ENCODE measurements at places on chromosomes 3 and 15.

DNA sequence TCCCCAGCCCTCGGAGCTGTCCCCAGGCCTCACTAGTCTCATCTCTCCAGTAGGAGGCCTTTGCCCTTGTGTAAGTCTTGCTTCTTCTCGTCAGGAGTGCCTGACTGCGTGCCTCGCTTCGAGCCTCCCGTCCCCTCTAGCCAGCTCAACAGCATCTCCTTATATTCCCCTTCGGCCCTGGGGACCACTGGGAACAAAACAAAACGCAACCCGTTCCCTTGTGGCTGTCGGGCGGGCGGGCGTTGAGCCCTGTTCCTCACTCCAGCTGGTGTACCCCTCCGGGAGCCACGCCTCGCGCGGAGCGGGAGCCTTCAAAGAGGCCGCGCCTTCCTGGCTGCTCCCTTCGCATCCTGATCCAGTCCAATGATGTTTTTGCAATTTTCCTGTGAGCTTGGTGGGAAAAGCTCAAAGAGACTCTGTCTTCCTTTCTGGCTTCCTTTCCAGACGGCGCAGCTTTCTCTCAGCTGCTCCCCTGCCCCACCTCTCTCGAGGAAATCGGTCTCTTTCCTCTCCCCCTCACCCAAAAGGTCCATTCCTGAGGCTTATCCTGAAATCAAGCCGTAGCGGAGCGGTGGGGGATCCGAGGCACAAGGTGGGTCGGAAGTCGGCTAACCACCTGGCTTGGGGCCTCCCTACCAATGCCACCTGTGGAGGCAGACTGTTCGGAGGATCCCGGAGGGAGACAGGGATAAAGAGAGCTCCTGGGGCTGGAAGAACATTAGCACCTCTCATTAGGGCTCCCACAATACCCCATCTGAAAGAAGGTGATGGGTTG, 33.4 kb upstream of the SRP14 start:
- no peak for DNase-seq

DNA sequence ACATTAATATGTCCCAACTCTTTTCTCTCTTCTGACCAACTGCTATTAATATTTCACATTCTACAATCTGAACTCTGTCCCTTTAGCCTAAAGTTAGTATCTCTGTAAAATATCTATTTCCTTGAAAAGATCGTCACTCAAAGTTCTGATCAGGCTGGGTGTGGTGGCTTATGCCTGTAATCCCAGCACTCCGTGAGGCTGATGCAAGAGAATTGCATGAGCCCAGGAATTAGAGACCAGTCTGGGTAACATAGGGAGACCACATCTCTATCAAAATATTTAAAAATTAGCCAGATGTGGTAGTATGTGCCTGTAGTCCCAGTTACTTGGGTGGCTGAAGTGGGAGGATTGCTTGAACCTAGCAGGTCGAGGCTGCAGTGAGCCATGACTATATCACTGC, 695.6 kb downstream of the MCTP2 start:
- no peak for DNase-seq

- DNase-seq, result no peak
These were observed 12.6 kb upstream of the LCTL start for GRCh38 chr15:66578286-66578875.

- DNase-seq, result no peak
These were observed 28.1 kb downstream of the ATRIP start for GRCh38 chr3:48474619-48475018.

DNA sequence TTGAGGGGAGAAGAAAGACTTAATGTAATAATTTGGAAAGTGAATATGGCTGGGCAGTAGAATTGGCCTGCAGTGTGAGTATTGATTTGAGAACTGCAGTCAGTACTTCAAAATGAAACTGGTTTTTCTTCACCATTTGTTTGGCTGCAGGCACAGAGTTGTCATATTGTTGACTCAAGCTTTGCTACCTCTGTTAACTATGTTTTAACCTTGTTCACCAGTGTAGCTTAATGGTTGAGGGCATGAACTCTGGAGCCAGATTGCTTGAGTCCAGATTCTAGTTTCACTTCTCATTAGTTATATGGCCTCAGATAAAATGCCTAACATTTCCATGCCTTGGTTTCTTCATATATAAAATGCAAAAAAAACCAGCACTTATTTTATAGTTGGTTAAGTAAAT, 64.1 kb downstream of the CFAP44 start:
- DNase-seq, result no peak

- peak; percentile 39 for DNase-seq
These were observed 221.6 kb upstream of the NR2E3 start for GRCh38 chr15:71588746-71589145.

- peak; percentile 13 for DNase-seq
These were observed 421 bp downstream of the KLHL18 start for GRCh38 chr3:47283193-47283537.

- no peak for DNase-seq
These were observed 72.0 kb upstream of the UMPS start for GRCh38 chr3:124658270-124658669.

- DNase-seq, result peak; percentile 68
These were observed 1.1 kb upstream of the PLCH1 start for GRCh38 chr3:155745795-155746550.

GRCh38 chr15:50057905-50058639, 61.0 kb downstream of the ATP8B4 start:
- DNase-seq, result no peak

GRCh38 chr15:25877681-25878080, 14.6 kb upstream of the ATP10A start:
- peak; percentile 30 for DNase-seq

DNA sequence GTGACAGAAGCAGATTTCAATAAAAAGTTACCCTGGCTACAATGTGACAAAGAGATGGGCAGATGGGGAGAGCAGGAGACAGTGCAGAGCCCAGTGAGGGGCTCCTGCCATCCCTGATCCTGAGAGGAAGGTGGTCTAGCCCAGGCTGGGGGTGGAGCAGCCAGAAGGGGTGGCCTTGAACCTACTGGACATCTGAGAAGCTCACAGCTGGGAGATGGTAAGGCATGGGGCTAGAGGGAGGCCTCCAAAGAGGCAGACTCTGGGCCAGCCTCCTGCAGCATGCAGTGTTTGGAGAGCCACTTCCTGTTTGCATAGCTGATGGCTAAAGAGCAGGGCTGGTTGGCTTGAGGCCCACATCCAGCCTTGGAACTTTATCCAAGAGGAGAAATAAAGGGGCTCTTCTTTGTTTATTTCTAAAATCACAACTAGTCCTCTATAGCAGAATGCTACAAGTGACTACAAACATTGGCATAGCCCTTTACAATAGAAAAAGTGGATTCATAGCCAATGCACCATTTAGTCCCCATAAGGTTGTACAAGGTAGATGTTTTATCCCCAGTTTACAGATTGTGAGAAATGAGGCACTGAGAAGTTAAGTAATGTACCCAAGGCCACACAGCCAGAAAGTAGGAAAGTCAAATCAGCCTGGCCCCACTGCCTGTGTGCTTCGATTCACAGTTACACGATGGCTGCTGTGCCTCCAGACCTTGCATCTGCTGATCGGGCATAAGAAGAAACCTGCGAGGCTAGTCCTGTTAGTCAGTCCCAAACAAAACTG, 4.6 kb downstream of the EFCC1 start:
- no peak for DNase-seq

DNA sequence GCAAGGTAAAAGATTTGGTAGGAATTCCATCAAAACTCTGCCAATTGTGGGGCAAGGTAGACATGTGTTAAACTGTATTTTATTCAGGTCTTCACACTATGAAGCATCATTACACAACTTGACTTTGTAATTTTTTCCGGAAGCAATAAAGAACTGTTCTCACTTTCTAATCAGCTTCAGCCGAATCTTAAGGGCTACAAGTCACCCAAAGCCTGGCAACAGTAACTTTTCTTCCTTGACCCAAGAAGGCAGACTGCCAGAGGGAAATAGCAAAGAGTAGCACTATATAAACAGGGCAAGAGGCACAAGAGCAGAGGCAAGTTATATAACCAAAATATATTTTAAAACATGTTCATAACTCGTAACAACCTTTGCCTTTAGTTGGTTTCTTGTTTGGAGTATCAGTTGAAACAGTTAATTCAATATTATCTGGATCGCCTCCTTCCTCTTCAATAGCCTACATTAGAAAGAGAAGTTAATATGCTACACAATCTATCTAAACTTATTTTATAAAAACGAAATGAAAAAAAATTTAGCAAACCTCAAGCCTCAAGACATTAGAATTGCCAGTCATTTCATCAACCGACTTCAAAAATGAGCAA, 1.4 kb downstream of the SLTM start:
- peak; percentile 22 for DNase-seq

- DNase-seq, result peak; percentile 14
These were observed 187.4 kb downstream of the GOLGA6L6 start for GRCh38 chr15:20353966-20354883.

DNA sequence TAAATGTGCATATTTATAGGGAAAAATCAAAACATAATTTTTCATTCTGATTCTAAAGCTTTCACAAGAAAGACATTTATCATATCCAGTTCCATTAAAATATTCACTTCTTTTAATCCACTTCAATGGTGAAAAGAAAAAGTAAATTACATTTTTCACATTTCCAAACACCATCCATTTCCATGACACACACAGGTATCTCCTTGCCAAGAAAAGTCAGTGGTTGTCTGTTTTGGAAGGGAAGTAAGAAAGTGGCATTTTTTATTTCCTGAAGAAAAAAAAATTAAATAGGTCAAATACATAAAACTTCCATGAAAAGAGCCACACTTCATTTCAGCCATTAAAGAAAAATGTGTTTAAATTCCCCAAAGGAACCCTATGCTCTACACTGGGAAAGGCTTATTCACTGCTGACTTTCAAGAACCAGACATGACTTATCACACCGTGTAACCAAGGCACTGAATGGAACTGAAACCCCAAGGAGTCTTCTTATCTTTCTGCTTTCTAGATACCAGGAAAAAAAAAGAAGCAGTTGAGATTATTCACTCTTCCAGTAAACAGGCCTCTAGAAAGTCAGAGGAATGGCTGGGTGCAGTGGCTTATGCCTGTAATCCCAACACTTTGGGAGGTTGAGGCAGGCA, 44.5 kb downstream of the OSBPL10 start:
- DNase-seq, result no peak

- no peak for DNase-seq
These were observed 33.5 kb upstream of the KPNA4 start for GRCh38 chr3:160598865-160599264.

DNA sequence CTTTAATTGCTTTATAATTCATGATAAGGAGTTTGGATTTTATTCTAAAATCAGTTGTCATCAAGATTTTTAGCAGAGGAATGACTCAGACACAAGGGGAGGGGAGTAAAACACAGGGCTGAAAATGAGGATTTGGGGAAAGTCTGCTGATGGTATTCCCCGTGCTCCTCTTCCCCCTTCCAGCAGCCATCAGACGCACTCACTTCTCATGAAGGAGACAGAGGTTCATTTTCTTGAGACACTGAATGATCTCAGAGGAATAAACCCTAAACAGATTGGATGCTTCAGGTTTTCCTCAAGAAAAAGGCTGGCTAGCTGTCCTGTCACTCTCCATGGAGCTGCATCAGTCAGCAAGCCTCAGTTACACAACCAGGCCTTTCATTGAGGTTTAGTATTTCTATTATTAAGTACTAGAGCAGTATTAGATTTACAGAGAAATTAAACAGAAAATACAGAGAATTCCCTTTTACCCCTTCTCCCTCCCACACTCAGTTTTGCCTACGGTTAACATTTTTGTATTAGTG, 166.4 kb downstream of the C3orf70 start:
- DNase-seq, result no peak

- no peak for DNase-seq
These were observed 33.3 kb downstream of the CA12 start for GRCh38 chr15:63348392-63348791.

GRCh38 chr3:192931825-192932224, 14.2 kb upstream of the MB21D2 start:
- DNase-seq, result no peak

DNA sequence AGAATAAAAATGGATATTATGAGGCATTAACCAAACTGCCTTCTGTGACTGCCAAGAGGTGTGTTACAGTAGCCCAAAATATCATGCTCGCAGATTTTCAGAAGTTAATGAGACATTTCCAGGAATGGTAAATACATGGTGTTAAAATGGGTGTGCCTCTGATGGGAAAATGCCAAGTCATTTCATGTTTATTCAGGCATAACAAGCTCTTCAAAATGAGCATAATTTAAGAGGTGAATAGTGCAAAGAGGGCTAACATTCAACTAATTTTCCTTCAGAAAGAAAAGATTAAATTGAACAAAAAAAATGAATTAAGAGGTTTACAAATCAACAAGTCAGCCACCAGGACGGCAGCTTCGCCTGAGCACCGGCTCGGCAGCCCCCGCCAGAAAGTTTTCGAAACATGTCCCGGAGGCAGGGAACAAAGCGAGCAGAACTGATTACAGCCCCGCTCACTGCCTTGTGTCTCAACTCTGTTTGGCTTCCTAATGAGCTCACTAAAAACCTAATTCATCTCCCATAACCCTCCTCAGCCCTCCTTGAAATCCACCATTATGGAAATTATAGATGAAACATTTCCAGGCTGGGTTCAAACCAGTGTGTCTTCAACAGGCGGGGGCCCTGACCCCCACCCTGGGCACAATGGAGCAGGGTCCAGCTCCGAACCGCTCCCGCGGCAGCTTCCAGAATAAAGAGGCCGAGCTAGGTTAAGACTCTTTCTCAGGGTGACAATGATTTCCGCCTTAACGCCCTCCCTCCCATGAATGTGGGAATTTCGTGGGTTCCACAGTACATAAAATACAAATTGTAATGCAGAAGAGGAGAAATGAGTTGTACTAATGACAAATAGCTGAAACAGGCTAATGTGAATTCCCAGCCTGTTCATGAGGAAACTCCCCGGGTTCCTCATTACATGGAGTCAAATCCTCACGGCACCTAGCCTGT, 43.9 kb downstream of the MEIS2 start:
- no peak for DNase-seq

GRCh38 chr3:188217726-188218125, 63.8 kb downstream of the LPP start:
- DNase-seq, result no peak

DNA sequence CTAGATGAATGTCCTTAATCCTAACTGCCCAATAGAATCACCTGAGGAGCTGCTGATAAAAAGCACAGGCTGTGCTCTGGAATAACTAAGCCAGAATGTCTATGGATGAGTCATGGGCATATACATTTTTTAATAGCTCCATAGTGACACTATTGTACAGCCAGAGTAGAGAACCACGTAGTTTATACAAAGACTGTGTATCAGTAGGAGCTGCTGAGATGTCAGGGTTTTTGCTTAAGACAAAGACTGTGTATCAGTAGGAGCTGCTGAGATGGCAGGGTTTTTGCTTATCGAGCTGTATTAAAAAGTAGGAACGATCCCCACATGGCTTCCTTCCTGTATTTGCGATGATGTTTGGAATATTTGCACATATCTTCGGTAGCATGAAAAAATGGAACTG, 137.4 kb downstream of the SV2B start:
- no peak for DNase-seq

- no peak for DNase-seq
These were observed 389 bp downstream of the APEH start for GRCh38 chr3:49674497-49674983.

GRCh38 chr3:197023241-197023997, 6.2 kb downstream of the MELTF start:
- no peak for DNase-seq

All from A549 (cell line).